RCC 7860 (cell line): ENCODE measurements at places on chromosomes 2 and 18.
A peak's percentile ranks its signal among the peaks of the same experiment; 100 is the strongest.

DNA sequence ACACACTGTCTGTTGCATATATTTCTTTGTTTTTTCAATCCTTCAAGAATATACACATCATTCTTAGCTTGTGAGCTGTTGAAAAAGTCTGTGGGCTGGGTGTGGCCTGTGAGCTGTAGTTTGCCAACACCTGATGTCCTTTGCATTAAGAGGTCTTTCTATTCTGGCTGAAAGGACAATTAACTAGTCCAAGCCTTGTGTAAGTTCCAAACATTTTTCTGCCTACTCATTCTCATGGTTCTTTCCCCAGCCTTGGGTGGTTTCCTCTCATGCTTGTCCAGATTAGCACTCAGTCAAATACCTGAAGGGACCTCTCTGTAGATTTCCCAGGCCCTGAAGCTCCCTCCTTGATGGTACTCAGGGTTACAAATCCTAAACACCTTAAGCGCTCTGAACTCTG lies 57.8 kb upstream of the NABP1 start:
- peak; percentile 39 for DNase-seq

DNA sequence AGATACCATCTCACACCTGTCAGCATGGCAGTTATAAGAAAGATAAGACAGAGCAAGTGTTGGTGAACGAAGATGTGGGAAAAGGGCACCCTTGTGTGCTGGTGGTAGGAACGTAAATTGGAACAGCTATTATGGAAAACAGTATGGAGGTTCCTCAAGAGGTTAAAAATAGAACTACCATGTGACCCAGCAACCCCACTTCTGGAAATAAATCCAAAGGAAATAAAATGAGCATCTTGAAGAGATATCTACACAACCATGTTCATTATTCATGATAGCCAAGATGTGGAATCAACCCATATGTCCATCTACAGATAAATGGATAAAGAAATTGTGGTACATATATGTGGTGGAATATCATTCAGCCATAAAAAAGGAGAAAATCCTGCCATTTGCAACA lies 26.9 kb downstream of the NGEF start:
- DNase-seq: no peak

GRCh38 chr2:128004509-128004908 lies 23.4 kb downstream of the SAP130 start:
- DNase-seq: no peak

DNA sequence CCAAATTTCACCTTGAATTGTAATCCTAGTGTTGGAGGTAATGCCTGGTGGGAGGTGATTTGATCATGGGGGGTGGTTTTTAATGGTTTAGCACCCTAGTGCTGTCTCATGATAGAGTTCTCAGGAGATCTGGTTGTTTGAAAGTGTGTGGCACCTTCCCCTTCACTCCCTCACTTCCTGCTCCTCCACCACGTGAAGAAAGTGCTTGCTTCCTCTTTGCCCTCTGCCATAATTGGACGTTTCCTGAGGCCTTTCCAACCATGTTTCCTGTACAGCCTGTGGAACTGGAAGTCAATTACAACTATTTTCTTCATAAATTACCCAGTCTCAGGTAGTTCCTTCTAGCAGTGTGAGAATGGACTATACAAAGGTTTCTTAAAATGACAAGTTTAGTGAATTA lies 251.8 kb upstream of the NETO1 start:
- no peak for DNase-seq

GRCh38 chr2:127063701-127064590 lies 43.0 kb downstream of the BIN1 start:
- no peak for DNase-seq

- DNase-seq: peak; percentile 16
These were observed 68.3 kb upstream of the SESTD1 start for GRCh38 chr2:179332903-179333302.

DNA sequence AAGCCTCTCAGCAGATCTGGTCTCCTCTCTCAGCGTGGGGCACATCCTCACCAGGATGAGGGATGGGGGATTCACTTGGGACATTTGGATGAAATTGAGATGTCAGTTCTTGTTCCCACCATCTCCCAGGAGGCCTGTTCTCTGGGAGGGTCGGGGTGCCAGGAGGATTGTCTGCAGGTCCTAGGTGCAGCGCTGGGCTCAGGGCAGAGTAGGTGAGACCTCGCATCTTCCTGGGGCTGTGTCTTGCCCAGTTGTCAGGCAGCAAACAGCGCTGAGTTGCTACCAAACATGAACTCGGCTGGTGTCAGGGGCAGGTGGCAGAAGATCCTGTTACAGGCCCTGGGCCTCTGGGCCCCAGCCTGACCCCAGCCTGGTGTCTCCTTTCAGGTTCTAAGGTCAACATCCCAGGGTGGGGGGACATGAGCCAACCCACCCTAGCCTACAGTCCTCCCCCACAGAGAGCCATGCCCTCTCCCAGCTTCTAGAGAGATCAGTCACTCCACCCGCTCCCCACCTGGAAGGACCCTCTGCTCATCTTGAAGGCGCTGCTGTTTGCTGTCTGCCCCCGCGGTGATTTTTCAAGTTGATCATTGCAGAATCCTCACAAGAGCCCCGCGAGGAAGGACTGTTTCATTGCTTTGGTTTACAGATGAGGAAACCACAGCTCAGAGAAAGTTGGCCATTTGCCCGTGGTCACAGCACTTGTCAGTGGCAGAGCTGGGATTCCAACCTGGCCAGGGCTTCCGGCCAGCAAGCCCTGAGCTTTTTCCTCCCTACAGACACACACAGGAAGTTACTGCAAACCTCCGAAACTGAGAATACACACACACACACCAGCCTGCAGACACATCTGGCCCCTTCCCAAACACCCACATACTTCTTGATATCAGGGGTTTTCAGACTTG lies 83.9 kb downstream of the STPG4 start:
- DNase-seq: peak; percentile 95

DNA sequence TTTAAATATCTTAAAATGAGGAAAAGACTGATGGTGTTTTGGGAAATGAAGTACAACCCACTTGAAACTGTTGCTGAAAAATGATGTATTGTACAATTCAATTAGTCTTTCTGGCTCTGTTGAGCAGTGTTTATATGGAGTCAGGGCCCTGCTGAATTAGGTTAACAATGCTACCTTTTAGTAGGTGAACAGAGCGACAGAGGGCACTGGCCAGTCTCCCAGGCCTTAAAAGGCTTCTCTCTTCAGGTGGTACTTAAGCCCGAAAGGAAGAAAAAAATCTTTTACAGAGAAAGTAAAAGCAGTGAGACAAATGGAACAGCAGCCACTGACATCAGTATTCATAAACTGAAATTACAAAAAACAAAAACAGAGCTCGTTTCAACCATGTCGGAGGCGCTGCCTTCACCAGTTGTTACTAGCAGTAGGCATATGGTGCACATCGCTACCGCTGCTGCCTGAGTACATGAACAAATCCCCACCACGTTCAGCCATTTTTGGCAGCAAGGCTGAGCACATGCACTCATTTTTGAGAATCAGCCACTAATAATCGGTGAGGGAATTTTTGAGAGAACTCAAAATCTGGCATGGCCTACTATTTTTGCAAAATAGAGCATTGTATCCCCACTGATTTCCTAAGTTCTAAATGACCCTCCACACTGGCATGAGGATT lies 91.8 kb downstream of the PLEKHM3 start:
- DNase-seq: no peak

DNA sequence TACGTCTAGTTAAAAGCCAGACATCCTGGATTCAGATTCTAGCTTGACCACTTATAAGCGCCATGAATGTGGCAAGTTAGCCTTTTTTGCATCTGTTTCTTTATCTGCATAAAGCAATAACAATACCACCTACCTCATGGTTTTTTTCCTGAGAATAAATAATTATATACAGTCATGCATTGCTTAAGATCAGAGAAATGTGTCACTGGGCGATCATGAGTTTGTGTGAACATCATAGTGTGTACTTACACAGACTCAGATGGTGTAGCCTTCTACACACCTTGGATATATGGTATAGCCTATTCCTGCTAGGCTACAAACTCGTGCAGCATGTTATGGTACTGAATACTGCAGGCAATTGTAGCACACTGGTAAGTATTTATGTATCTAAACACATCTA lies 84.7 kb upstream of the PELI1 start:
- no peak for DNase-seq

GRCh38 chr2:211495339-211495738 lies 938.9 kb downstream of the CPS1 start:
- DNase-seq: no peak

GRCh38 chr2:7593360-7593759 lies 676.1 kb downstream of the RNF144A start:
- no peak for DNase-seq
